ENCODE measurements at places on chromosomes 11 and 22.

DNA sequence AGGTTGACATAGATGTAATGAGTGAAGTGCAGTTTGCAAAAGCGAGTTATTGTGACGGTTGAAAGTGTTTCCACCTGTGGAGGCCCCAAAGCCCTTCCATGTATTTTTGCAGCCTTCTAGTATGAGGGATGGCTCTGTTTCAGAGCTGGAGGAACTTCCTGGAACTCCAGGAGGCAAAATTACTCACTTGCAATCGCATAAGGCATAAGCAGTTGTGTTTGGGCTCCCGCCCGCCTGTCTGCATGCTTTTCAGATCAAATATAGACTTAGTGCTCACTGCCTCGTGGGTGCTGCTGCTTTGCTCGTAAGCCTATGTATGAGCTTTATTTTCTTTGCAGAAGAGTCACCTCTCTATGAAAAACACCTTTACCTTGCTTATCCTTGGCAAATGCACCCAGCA, 146.8 kb upstream of the LARGE1 start:
- no peak for DNase-seq

- DNase-seq, result no peak
These were observed 197.8 kb downstream of the MAML2 start for GRCh38 chr11:96145163-96145585.

GRCh38 chr11:130407978-130408377, 20.4 kb downstream of the ADAMTS8 start:
- DNase-seq, result no peak

DNA sequence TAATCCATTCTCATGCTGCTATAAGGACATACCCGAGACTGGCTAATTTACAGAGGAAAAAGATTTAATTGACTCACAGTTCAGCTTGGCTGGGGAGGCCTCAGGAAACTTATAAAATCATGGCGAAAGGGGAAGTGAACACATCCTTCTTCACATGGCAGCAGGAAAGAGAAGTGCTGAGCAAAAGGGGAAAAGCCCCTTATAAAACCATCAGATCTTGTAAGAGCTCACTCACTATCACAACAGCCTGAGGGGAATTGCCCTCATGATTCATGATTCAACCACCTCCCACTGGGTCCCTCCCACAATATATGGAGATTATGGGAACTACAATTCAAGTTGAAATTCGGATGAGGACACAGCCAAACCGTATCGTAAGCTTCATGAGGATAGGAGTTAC, 3.8 kb upstream of the CYB5R2 start:
- DNase-seq, result no peak

GRCh38 chr22:29253561-29254285, 14.1 kb downstream of the RHBDD3 start:
- no peak for DNase-seq

GRCh38 chr11:69014084-69014851, 1.2 kb upstream of the MRGPRF start:
- DNase-seq, result no peak

DNA sequence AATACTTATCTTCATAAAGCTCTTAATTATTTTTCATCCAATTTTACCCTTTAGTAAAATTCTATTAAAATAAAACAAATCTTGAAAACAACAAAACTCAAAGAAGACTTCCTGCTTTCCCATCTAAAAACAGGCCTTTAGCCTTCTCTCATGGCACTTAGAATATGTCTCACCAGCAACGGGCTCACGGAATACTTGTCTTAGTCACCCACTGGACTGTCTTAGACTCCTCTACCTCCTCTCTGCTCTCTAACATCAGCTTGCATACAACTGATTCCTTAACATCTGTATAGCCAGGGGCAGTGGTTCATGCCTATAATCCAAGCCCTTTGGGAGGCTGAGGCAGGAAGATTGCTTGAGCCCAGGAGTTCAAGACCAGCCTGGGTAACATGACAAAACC, 13.7 kb downstream of the HPS5 start:
- DNase-seq, result no peak

- DNase-seq, result no peak
These were observed 1.8 kb downstream of the TTC17 start for GRCh38 chr11:43360361-43361032.
